ENCODE measurements at places on chromosomes 4 and X.

DNA sequence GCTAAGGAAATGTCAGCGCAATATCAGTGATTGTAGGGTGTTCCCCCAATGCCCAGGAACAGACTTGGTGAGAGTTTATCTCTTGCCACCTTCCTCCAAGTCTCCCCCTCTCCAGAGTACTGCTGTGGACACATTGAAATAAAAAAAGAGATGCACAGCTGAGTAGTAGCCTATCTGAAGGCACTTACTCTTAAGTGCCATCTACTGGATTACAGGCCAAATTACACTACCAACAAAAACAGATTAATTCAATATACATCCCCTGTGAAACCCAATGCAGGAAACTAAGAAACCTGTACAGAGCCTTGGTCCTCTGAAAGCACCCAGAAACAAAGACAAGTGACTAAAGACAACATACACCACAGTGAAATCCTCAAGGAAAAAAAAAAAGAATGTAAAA is 460.3 kb downstream of the ZIC3 start:
- DNase-seq: no peak

DNA sequence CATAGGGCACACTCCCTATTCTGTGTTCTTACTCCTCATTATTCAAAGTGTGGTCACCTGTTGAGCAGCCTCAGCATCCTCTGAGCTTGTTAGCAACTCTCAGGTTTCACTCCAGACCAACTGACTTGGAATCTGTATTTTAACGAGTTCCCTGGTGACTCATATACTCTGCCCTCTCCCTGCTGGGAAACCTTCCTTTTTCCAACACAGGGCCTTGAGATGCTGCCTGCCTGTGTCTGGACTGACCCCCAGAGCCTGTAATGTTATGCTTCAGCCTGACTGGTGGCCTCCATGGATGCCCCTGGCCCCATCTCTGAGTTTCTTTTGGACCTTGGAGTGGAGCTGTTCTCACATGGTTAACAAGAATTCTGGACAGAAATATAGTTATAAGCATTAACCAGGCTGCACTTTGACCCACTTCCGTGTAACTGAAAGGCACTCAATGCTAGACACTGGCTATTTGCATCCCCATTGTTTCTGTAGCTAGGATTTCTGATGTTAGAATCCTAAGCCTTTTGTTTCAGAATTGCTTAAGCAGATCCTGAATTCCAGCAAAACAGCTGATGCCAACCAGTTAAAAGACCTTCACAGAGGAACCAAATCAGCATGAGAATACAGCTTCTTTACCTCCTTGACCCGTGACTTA is 262.6 kb downstream of the STIM2 start:
- no peak for DNase-seq

- DNase-seq: no peak
Measured at GRCh38 chr4:73607375-73608033, 12.7 kb downstream of the RASSF6 start.

DNA sequence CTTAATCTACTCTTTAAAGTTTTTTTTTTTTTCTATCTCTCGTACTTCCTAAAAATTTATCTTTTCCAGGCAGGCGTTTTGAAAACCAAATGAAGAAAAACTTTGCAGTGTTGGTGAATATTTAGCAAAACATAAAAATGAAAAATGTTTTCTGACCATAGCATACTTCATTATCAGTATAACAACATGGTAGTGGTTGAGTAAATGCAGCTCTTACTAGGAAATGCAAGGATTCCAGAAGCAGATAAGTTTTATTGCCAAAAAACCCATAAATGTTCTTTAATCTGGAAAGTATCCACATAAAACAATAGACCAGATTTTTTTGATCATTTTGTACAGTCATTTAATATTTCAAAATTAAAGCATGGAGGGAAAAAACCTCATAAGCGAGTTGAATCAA is 136.9 kb upstream of the GUCY1A1 start:
- DNase-seq: no peak

GRCh38 chrX:134925551-134925950 is 65.2 kb upstream of the SMIM10 start:
- no peak for DNase-seq

DNA sequence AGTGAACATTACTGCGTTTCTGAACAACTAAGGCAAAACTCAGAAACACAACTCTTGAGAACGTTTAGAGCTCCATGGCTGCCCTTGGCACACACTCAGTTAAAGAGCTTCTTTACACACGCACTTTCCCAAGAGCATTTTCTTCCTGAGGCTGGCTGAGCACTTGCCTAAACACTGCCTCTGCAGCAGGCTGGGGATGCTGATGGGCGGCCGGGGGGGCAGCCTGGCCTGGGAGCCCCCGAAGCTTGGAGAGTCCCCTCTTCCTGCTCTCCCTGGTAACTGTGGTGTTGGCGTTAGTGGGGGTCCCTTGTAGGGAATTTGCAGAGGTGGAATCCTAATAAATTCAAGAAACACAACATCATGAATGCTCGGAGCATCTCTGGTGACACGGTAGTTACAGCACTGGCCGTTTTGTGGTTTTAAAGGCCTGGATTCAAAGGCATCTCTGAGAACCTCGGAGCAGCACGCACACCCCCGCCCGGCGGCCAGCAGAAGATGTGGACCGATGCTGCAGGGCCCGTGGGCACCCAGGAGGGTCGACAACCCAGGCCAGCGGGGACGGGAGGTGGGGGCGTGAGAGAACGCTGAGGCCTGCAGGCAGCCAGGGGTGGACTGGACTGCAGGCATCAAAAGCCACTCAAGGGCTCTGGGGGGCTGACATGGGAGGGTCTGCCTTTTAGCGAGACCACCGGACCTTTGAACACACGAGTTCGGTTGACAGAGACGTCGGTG is 45.4 kb downstream of the FGFRL1 start:
- no peak for DNase-seq

GRCh38 chrX:74117962-74118902 is 185.7 kb upstream of the ZCCHC13 start:
- DNase-seq: no peak

DNA sequence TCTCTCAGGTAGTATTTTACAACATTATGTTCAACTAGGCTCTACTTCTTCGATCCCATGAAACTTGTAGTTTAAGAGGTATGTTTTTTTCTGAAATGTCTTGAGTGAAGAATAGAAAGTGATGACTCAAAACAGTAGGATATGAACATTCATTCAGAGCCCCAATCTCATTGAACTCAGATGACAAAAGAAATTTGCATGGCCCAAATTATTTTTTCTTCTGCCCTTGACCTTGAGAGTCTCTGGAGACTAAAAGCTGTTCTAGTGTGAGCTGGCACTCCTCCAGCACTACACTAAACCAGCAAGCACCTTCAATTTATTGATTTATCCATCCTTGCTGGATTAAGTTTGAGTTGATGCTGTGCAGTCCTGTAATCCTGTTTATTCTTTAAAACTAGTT is 4.0 kb downstream of the DCLK2 start:
- no peak for DNase-seq

- DNase-seq: no peak
Measured at GRCh38 chr4:56206258-56206657, 181.0 kb downstream of the AASDH start.

- no peak for DNase-seq
Measured at GRCh38 chr4:60134099-60134498, 1066.0 kb upstream of the ADGRL3 start.

GRCh38 chrX:1427756-1428155 is 25.0 kb downstream of the ASMTL start:
- no peak for DNase-seq

DNA sequence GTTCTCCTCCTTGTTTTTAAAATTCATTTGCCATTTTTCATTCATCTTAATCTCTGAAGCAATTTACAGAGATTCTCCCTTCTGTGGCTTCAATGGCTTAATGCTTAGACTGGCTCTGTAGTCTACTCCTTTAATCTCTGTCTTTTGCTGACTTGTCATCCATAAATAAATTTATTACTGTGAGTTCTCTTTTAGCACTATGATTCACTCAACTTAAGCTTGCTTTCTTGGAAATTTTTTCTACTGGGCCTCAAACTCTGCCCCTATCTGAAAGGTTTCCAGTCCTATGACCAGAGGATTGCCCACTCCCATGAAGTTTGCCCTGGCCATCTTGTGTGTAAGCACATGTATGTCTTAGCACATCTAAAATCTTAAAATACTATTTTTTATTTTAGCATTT is 251.1 kb downstream of the DCLK2 start:
- DNase-seq: no peak

DNA sequence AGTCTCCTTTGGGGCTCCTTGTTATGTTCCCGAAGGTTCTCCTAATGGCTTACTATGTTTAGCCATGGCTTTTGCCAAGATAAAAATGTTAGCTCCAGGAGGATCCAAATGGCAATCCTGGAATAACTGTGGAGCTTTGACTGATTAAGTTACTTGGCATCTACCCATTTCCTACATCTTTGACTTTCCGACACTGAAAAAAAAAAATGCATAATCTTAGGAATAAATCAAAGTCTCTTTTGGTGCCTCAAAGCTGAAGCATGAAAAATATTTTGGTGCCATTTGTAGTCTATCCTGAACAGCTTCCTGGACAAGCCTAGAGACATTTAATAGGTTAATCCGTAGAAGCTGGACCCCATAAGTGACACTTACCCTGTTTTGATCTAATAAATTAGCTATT is 191.7 kb downstream of the PALLD start:
- no peak for DNase-seq

DNA sequence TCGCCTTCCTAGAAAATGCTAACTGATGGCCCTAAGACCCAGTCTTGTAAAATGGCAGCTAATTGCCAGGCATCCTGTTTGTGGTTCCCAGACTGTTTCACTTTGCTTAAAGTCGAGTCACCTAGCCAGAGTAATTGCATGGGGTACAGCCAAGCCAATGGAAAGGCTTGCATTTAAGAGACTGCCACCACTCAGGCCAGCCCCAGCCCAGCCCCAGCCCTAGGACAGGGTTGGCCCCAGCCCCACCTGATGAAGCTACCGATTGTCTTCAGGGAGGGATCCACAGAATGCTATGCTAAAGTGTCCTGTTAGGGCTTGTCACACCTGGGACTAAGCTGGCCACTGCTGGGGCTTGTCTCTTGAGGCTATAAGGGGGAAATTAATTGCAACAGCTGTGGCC is 194.6 kb upstream of the KLF3 start:
- no peak for DNase-seq

- no peak for DNase-seq
Measured at GRCh38 chrX:14491689-14492088, 37.6 kb upstream of the GLRA2 start.

DNA sequence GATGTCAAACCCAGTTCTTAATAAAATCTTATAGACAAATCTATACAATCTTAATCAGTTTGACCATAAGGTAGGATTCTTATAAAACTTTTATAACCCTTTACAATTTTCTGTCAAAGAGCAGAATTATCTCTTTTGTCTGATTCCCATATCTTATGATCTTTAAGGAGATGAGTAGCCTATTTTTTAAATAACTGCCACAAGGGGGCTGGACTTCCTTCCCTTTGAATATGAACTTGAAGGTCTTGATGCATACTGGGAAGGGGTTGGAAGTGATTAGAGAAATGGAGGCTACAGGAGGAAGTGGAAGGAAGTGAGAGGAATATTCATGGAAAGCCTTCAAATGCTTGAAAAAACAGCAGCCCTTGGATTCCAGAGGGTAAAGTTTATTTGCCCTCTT is 111.1 kb downstream of the APOOL start:
- DNase-seq: no peak

- no peak for DNase-seq
Measured at GRCh38 chr4:148293571-148293970, 148.6 kb downstream of the NR3C2 start.

GRCh38 chrX:95441836-95442235 is 1242.8 kb upstream of the DIAPH2 start:
- no peak for DNase-seq

DNA sequence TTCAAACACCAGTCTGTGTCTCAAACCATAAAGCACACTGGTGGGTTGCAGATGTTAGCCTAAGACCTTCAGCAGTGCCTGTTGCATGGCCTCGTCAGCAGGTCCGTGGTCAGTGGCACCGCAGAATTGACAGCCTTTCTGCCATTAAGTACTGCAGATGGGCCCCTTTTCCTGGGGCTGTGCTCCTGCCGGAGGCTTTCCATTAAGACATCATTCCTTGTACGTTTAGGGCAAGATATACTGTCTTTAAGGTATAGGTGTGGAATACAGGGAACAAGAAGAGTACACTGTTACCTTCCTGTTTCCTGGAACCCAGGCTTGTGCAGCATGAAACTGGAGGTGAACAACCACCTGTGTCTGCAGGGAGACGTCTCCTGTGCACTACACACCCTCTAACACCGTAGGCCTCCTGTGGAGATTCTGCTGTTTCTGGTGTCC is 67.9 kb upstream of the WDR1 start:
- DNase-seq: no peak

DNA sequence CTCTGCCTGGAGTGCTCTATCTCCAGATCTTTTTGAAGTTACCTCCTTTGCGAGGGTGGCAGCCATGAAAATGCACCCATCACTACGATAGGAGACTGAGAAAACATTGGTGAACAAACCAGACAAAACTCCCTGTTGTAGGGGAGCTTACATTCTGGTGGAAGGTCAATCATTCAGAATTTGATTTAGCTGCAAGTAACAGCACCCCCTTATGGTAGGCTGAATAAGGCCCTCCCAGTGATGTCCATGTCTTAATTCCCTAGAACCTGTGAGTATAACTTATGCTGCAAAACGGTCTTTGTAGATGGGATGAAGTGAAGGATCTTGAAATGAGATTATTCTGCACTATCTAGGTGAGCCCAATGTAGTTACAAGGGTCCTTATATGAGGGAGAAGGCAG is 5.6 kb upstream of the TEC start:
- no peak for DNase-seq

DNA sequence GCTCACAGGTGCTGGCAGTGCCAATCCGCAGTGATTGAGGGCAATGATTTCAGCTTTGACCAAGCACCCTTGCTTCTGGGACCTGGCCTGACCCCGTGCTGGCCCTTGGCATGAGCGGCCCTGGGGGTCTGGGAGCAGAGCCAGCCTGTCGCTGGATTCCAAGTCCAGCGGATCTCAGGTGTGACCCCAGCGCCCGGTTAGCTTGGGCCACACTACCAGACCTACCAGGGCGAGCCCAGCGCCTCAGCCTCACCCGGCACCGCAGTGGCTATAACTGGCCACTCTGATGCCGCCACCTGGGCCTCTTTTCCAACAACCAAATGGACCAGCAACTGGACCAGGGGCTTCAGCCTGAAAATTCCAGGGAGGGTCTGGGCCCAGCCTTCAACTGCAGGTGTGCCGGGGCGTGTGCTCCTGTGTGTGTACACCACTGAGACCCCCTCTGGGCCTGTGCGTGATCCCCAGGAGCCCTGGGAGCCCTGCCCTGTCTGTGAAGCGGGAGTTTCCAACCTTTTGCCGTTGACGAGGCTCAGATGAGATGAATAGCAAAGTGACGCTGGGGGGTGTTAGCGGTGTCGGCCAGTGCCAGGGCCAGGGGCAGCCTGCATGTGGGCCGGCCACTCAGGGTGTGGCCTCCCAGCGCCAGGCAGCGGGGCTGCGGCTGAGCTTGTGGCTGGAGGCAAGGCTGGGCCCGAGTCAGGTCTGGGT is 658 bp downstream of the SH3TC1 start:
- DNase-seq: no peak

DNA sequence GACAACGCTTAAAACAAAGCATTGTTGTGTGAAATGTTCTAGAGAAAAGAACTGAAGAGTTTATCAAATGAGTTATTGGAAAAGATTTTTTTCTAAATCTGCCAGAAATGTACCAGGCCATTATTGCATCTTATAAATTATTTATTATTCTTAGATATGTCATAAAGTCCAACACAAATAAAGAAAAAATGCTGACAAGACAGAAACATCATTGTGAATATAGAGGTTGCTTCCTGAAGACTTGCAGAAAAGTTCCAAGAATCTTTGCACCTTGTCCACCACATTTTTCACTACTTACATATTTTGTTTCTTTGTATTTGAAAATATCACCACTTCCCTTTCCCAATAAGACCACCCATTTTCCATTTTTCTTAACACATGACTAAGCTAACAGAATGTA is 545.8 kb downstream of the IQCM start:
- no peak for DNase-seq

GRCh38 chr4:117068120-117068519 is 17.3 kb downstream of the TRAM1L1 start:
- DNase-seq: no peak
